ENCODE measurements at places on chromosomes 1 and 21.

DNA sequence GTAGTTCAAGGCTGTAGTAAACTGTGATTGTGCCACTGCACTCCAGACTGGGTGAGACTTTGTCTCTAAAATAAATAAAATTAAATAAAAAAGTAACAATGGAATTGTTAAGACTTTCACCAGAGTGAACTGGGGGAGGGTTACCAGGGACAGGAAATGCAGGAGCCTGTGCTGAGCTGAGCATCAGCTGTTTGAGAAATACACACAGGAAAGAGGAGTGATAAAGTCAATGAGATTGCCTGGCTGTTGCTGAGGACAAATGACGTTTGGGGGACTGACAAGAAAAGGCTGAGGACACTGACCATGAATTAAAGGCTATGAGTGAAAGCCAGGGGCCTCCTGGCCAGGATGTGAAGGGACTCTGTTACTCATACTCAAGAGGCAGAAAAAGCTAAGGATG lies 226.3 kb downstream of the SETD4 start:
- no peak for DNase-seq

GRCh38 chr21:28960245-28960644 lies 32.4 kb downstream of the LTN1 start:
- DNase-seq: no peak

DNA sequence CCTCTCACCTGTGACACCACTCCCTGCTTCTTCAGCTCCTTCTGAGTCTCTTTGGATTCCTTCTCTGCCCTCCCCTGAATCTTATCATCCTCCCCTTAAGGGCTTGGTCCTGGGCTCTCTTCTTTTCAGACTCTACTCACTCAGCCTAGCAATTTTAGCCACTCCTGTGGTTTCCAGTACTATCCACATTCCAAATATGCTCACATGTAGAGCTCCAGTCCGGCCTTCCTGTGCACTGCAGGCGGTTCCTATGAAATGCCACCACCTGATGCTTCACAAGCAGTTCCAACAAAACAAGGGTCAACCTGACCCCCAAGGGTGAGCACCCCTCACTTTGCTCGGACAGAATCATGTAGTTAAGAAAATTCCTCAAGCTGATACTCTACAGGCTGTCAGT lies 35.9 kb downstream of the MAB21L3 start:
- DNase-seq: no peak

GRCh38 chr1:58837886-58838285 lies 54.0 kb upstream of the JUN start:
- DNase-seq: no peak

DNA sequence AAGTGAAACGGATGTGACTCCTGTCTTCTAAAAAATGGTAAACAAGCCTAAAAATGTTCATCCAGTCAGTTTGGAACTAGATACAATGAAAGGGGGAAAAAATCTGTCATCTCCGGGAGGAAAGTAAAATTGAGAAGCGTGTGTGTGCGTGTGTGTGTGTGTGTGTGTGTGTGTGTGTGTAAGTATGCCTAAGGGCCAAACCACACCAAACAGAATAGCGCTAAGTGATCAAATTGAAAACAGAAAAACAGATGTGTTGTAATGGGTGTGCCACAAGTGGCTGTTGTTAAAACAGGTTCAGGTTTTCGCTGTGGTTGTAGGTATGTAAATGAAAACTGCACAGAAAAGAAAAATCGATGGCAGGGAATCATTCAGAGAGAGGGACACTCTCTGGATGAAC lies 106.7 kb downstream of the RNF220 start:
- no peak for DNase-seq

DNA sequence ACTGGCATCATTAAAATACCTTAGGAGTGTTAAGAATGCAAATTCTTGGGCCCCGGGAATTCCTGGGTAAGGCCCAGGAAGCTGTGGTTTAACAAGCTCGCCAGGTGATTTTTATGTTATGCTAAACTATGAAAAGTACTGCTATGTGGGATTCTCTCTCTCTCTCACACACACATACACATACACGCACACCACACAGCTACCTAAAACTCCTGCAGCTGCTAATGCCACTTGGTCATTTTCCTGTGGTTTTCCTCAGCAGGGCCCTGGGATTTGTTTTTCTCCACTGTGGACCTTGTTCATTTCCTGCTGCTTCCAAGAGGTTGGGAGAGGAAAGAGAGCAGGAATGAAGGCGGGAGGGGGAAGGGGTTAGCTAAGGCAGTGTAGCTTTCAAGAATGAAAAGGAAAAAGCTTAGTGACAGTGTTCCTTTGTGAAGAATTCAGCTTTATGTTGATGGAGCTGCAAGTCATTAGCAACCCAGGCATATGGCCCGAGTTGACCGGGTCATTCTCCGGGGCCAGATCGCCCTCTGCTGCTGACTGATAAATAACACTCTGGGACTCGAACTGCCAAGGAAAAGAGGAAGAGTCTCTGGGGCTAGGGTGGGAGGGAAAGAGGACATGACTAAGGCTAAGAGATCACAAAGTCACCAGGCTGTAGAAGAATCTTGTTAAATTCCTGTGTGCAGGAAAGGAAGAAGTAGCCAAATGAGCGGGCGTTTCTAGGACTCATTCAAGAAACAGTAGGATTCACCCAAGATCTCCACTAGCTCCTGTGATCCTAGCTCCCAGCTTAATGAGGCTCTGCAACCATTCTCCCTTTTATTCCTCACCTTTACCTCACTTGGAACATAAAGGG lies 30.5 kb upstream of the LRIG2 start:
- DNase-seq: no peak

DNA sequence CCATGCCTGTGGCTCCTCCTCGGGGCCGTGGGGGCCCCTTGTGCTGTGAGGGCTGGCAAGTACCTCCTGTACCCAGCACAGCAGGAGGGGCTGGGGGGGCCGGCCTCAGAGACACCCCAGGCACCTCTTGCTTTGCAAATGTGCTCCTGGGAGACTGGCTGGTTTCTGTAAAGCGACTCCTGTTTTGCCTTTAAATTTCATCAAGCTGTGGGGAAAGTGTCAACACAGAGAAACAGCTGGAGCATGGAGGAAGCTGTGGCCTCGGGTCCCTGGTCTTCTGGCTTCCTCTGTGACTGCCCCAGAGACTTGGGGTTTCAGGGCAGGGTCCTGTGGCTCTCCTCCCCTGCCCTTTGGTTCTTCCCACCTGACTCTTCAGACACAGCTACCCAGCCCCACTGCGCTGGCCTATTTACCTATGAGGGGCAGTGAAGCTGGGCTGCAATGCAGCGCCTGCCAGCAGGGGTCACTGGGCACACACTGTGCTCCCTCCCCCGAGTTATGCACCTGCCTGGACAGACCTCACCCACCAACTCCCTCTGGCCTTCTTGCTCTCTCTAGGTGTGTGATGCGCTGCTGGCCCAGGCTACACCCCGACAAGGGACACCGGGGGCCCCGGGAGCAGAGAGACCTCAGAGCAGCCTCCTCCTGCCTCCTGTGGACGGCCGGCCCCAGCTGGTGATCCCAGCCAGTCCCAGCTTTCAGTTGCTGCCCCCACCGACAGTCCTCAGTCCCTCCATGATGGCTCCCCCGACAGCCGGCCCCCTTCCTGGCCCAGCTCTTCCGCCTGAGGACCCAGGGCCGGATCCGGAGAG lies 17.6 kb upstream of the PEX10 start:
- no peak for DNase-seq

DNA sequence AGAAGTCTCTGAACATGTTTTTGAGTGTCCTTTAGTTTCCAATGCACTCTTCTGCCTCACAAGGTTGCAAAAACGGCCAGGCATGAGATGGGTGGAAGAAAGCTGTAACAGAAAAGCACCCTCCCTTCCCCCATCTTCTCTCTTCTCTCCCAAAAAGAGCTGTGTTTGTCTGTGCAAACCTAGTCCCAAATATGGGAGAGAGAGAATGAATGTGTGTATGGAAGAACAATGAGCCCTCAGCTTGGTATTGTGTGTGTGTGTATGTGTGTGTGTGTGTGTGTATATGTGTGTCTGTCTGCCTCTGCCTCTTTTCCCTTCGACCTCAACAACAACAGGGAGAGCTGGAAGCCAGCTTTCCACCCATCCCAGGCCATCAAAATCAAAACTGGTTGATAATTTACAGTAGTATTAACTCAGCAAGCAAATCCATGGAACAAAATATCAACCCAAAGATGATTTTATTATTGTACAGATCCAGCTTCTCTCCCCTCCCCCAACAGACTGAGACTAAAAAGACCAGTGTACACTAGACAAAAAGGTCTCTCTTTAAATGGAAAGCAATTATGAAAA lies 1.8 kb downstream of the RERE start:
- no peak for DNase-seq

GRCh38 chr1:31744165-31744888 lies 19.8 kb downstream of the ADGRB2 start:
- DNase-seq: no peak

DNA sequence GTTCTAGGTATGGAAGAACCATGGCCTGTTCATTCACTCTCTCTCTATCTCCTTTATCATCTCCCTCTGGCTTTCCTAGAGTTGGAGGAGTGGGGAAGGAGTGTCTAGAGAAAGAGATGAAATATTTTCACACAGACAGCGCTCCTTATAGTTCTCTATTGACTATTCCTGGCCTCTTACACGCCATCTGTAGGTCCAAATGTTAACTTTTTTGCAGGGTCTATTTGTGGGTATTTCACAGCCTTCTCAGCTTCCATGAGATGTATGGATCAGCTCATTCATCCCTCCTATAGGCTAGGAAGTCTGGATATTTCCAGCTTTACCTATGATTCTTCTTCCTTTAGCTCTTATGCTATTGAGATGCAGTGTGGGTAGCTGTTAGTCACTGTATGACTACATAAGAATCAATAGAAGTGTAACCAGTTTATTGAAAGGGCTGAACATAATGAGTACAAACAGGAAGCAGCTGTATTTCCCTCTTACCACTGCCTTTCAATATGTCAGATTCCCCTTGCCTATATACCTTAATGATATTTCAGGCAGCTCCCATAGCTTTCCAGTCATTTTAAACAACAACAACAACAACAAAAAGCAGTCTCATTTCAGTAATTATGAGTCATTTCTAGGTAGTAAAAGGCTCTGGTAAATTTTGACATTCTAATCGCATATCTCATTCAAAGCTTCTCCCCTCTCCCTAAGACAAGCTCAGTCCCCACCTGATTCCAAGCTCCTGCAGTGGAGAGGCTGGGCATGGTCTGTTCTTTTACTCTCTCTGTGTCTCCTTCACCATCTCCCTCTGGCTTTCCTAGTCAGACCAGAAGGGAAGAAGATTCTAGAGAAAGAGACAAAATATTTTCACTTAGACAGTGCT lies 149.5 kb downstream of the TTLL7 start:
- no peak for DNase-seq

DNA sequence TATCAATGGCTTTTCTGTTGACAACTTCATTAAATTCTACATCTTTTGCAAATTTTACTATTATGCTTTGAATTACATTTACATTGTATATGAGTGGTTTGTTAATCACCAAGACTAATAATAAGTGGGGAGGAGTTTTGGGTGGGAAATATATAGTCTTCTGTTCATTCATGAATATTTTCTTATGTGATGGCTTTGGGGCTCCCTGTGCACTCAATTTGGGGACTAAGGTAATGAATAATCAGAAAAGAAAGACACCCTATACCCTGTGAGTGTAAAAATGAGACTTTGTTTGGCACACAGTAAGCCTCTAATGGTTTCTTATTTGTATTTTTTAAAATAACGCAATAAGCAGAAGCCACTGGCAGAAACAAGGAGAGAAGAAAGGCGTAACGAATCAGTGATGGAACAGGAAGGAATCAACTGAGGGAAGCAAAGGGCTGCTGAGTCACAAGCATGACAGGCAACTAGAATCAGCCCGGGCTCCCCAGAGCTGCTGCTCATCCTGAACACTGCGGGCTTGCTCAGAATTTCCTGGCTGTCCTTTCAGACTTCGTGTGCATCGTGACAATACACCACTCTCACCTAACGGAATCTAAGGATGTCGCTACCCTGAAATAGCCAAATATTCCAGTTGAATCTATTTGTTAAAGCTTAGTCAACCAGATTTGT lies 20.8 kb upstream of the RGS2 start:
- DNase-seq: no peak

DNA sequence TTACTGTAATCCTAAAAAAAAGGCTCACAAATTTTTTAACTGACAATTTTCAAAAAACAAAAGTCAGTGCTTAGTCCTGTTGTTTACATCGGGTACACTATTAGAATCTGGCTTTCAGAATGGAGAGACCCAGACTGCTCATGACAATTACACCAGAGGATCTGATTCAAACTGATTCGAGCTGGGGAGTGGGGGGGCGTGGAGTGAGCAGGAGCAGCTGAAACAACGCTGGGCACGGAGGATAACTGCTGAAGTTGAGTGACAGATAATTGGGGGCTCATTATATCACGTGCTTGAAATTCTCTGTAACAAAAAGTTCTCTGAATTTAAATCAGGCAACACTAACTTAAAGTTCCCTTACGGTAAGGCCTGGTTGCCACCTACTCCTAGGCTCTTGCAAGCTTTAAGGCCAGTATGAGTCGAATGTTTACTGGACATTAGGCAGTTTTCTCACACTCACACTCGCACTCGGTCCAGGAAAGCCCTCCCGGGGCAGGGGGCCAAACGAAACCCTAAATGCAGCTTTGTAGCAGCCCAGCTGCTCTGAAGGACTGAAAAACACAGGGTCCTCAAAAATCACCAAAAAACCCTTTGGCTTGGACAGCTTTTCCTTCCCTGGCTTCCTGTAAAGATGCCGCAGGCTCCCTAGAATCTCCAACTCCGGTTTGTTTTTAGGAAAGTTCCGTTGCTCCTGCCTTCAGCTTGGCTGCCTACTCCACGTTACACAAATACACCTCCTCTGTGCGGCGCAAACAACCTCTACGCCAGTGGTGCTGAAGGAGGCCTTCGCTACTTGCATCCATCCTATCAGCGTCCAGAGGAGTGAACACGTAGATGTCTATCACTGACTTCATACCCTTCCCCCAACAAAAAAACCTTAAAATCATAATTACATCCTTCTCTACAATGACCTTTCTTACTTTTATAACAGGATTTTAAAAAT lies 42.9 kb downstream of the CAPZB start:
- DNase-seq: no peak

DNA sequence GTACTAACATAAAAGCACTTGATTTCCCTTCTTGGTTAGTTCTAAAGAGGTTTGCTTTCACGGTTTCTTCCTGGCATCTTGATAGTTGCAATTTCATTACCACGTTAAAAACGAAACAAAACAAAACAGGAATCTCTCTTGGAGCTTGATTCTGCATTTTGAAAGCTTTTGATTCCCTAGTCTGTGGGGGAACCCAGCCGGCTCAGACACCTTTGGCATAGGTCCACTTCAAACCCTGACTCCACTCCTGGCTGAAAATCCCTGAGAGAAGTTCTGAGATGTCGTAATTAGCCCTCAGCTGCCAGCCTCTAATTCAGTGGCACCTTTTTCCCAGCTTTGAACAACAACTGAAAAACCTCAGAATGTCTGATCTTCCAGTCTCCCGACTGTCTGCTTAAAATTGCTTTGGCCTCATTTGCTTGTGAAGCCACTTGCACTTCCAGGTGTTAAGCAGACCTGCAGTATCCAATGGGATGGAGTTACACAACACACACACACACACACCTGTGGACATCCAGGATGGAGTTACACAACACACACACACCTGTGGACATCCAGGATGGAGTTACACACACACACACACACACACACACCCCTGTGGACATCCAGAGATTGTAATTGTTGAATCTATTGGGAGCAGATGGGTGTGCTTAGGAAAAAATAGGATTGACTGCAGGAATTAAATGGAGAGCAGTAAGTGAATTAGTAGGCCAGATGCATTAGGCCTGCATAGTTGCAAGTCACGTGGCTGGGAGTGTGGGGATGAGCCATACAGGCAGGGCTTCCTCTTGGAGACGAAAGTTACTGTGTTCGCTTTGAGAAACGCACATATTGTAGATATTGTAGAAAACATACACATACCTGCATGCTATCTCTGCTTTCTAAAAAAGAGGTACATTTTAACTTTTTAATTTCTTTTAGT lies 285.6 kb upstream of the FMN2 start:
- DNase-seq: no peak
